ENCODE measurements at places on chromosomes 13 and 19.
A peak's percentile ranks its signal among the peaks of the same experiment; 100 is the strongest.

DNA sequence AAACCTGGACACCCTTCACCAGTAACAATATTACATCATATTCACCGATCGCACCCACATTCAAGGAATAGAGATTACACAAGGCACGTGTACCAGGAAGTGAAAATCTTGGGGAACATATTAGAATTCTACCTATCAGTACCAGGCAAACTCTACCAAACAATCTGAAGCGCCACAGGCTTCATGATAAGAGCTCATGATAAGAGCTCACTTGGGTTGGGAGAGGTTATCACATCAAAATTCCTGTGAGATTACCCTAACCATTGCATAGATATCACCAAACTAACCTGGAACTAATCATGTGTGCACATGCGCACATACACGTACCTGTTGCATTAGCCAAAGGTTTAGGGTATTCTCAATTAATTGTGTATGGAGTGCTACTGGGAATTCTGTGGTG, 1861.3 kb downstream of the PCDH9 start:
- no peak for DNase-seq

DNA sequence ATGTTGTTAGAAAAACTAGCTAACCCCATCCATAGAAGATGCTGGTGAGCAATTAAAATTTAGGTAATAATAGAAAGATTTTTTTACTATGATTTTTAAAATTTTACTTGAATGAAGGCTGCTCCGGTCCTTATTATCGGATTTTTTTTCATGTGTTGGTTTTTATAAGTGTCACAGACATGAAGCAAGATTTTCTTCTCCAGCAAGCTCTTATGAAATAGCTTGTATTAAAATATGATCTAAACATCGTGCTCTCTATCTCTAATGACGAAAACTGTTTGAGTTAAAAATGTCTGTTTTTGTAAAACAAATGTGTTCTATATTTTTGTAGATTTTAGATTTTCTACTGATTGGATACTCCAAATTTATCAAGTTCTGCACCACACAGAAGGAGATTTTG, 339.6 kb downstream of the ZNF536 start:
- DNase-seq, result no peak

DNA sequence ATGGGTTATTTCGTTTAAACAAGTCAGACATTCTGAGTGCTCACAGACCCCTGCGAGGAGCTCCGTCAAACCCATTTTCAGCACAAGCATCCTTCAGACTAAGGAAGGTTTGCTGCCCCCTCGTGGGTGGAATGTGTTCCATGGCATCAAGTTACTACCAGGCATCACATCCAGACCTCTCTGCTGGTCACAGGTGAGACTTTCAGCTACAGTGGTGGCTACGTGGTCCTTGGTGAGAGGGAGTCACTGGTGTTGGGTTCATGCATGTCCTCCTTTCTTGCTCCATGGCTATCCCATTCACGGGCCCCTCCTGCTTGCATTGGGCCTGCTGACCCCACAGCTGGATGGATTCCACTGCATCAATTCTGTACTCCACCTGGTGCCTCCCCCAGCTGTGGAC, 9.1 kb upstream of the LILRB5 start:
- DNase-seq, result peak; percentile 56

DNA sequence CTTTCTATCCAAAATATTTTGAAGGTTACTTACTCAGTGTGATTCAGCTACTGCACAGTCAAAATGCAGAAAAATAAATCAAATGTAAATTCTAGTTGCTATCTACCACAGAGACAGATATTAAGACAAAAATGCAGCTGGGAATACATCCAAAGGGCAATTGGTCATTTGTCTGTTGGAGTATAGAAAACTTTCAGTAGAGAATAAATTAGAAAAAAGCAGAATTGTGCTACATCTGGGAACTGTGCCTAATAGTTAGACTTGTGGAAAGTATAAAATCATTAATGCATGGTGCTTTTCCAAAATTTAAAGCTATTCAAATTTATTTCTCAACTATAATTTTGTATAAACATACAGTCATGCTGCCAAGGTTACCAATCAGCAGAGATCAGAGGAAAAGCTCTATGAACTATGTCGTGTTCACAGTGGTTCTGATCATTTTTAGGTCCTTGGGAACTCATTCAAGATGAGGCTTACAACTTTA, 1635.8 kb downstream of the PCDH9 start:
- no peak for DNase-seq

DNA sequence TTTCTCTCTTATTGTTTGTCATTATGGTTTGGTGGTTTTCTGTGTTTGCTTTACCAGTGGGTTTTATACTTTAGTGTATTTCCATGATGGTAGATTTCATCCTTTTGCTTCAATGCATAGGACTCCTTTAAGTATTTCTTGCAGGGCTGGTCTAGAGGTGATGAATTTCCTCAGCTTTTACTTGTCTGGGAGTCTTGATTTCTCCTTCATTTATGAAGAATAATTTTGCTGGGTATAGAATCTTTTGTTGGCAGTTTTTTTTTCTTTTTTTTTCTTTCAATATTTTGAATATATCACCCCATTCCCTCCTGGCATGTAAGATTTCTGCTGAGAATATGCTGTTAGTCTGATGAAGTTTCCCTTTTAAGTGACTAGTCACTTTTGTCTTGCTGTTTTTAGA, 19.8 kb downstream of the EEF1AKMT1 start:
- no peak for DNase-seq

DNA sequence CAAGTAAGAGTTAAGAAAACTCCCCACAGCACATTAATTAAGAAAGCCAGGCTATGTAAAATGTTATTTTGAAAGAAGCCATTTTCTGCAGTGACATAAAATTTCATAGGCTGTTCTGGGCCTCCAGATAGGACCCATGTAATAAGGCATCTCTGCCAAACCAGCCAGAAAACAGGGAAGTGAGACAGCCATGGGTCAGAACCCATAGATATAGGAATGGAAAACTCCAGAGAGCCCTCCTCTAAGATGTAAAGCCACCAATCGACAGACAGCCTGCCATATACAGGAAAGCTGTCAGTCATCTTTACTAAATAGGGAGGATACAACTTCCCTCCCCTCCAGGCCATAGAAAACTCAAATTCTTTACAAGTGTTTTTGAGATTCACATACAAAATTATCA, 493.3 kb downstream of the COG6 start:
- no peak for DNase-seq

GRCh38 chr19:36418287-36419001, at the start of gene ZFP82:
TSS of gene ZFP82 (minus strand) at chr19:36418644. CDS start at chr19:36409789, 8,855 bp downstream.
- peak; percentile 98 for DNase-seq

DNA sequence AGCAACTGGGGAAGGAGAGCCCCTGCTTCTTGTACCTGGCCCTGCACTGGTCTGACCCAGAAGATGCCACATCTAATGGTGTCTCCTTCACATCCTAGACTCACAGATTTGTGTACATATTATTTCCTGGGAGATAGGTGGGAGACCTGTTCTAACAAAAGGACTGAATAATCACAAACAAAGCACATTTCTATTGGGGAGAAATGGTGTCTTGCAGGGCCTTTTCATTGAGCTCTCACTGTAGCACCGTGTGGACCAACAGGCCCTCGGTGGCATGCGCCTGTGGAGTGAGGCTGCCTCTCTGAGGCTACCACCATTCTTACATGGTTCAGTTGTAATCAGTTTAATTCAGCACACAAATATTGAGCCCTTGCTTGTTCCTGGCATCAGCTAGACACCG, 989 bp upstream of the SACS start:
- DNase-seq, result no peak

DNA sequence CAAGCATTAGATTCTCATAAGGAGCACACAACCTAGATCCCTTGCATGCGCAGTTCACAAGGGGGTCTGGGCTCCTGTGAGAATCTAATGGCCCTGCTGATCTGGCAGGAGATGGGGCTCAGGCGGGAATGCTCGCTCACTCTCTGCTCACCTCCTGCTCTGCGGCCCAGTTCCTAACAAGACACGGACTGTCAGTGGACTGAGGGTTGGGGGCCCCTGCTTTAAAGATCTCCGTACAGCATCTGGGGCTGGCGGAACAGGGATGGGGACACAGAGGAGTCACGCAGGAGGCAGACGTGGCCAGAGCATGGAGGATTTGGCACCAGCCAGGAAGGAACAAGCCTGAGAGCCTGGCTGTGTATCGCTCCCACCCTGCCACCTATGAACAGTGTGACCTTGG, 37.3 kb upstream of the ZNF536 start:
- DNase-seq, result no peak

DNA sequence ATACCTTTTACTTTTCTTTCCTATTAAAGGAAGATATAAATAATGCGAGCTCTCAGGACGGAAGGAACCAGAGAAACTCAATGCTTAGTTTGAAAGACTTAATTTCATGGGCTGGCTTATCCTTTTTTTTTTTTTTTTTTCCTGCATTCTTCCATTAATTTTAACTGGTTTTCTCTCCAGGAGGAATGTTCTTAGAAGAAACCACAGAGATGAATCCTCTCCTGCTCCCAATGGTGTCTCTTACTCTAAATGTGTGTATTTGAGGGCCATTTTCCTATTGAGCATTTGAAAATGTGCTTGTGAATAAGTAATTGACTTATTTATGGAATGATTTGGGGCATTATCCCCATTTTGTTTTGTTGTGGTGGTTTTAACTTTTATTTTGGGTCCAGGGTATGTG, 494.9 kb downstream of the FOXO1 start:
- DNase-seq, result no peak

DNA sequence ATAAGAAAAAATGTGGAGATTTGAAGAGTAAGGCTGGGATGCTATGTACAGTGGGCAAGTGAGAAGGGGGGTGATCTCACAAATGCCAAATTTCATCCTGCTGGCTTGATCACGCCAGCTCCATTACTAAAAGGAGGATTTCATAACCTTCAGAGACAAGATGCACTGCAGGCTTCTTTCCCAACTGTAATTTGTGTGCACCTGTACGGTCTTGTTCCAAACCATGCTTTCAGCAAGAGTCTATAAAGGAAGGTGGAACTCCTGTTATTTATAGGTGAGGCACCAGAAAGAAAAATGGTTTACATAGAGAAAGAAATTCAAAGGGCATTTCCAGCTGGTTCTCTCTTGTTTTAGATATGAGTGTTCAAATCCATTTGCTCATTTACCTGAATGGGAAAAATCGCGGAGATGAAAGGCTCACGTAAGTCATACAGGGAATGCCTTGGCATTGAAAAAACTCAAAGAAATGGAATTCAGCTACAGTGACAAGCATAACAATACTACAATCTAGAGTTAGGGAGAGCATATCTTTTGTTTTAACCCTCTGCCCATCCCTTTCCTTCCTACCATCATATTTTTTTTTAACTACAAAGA, 13.3 kb downstream of the EFNB2 start:
- DNase-seq, result no peak

DNA sequence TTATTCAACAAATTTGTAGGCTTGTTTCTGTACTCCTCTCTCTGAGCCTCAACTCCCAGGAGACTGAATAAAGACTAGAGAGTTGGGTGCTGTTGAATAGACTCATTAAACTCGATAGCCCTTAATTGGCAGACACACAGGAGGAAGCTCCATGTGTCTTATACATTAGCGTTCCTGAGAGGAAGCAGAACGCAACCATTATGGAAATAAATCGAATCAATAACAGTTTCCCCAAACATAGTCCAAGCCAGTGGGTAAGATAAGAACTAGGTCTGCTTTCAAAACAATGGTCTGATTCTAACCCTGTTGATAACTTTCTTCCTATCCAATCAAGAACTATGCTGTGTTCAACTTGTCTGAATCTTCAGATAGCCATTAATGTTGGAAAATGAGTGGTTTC, 118.1 kb upstream of the FNDC3A start:
- no peak for DNase-seq

- no peak for DNase-seq
These were observed 769.1 kb downstream of the PCDH9 start for GRCh38 chr13:66461021-66461420.

DNA sequence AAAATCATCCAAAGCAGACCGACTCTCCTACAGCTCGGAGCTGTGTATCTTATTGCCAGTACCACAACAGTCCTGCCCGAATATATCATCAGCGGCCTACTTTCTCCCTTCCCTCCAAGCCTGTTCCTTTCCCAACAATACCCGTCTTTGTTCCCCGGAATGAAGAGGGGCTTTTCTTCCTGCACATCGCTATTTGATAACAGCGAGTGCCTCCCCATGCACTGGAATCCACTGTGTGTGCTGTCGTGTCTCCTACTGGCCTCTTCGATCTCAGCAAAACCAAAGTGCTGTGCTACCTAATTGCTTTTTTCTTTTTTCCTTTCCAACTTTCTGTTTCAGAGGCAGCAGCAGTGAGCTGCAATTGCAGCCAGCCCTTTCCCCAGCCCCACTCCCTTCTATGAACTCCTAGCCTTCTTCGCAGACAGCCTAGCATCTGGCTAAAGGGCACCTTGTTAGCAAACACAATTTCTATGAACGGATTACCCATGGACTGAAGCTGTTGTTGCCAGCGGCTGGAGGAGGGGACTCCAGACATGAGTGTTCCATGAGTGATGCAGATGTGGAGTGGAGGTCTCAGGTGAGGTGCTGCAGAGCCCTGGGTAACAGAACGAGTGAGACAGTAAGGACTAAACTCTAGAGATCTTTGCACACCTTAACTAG, 43.4 kb downstream of the EFNB2 start:
- no peak for DNase-seq

GRCh38 chr19:36449059-36449670, 30.7 kb upstream of the ZFP82 start:
- DNase-seq, result no peak

All from right kidney (tissue), 9 donors.